ENCODE measurements at places on chromosomes 7 and 10.

DNA sequence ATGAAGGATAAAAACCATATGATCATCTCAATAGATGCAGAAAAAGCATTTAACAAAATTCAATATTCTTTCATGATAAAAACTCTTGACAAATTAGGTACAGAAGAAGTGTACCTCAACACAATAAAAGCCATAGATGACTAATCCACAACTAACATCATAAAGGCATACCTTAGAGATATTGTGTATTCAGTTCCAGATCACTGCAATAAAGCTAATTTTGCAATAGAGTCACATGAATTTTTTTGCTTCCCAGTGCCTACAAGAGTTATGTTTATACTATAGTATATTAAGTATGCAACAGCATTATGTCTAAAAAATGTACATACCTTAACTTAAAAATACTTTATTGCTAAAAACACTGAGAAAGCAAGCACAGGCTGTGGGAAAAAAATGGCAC lies 18.9 kb upstream of the RNF32 start:
- no peak for DNase-seq

GRCh38 chr10:99945263-99945662 lies 64.5 kb downstream of the DNMBP start:
- DNase-seq = no peak

- no peak for DNase-seq
Observed at GRCh38 chr10:3935933-3936359, 150.9 kb upstream of the KLF6 start.

DNA sequence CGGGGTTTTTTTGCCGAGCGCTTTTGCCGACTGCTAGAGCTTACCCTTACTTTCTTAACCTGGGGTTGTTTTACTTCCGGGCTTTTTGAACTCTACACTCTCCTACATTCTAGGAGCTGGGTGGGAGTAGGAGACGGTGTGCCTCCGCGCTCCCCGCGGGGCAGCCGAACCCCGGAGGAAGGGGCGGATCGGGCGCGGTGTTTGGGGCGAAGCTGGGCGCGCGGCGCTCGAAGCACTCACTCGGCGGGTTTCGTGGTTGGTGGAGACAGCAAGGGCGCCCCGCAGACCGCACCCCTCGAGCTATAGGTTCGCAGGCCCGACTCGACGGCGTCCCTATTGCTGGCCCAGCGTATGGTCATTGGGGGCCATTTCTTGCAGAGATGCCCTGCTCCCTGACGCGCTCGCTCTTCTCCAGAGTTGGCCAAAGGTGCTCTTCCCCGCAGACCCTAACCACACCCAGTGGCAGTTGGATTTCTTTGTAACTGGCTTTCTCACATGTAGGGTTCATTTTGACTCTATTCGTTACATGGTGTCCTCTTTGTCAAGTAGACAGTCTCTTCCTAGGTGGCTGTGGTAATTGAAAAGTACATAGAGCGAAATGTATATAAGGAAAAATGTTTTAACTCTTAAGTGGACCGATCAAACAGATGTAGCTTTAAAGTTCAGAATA lies 364 bp downstream of the ZNF518A start:
- DNase-seq = peak; percentile 60

GRCh38 chr7:111212857-111213523 lies 122.1 kb downstream of the LRRN3 start:
- no peak for DNase-seq

- no peak for DNase-seq
Observed at GRCh38 chr7:7731732-7732131, 13.3 kb upstream of the RPA3 start.

DNA sequence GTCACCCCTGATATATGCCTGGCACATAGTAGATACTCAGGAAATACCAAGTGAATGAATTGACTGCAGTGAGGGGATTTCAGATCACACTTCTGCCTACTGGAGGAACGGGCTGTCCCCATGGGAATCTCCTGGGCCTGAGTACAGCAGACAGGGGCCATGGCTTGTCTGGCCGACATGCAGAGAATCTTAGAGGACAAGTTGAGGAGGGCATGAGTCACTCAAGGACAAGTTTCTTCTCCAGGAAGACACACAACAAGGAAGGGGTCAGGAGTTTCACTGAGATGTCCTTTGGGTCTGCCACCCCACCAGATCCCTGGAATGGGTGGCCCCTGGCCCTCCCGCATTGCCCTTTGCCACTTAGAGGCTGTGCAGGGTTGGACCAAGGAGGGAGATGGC lies 20.7 kb downstream of the PLPP4 start:
- no peak for DNase-seq

- DNase-seq = no peak
Observed at GRCh38 chr7:102234801-102235550, 51.7 kb upstream of the SH2B2 start.

GRCh38 chr7:153523320-153524015 lies 528.7 kb upstream of the DPP6 start:
- DNase-seq = no peak

DNA sequence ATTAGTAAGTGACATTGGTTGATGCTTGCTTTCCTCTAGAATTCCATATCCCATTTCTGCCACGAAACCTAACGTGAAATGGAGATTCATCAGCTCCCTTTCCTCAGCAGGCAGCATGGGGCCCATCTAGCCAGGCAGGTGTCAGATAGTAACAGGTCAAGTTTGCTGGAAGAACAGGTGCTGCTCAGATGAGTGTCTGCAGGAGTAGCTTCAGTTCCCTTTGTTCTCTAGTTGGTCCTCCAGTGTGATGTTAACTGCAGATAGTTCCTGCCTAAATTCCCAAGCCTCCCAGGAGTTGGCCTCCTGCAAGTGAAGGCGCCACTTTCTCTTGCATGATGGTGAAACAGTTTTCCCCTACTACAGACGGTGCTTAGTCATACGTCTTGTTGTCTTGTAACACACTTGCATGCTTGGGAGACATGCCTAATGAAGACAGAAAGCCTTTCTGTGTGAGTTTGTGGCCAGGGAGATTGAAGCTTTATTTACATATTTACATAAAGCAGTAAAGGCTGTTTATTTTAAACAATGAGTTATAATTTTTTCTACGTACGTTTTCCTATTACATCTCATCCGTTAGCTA lies 175.4 kb downstream of the CHN2 start:
- no peak for DNase-seq

DNA sequence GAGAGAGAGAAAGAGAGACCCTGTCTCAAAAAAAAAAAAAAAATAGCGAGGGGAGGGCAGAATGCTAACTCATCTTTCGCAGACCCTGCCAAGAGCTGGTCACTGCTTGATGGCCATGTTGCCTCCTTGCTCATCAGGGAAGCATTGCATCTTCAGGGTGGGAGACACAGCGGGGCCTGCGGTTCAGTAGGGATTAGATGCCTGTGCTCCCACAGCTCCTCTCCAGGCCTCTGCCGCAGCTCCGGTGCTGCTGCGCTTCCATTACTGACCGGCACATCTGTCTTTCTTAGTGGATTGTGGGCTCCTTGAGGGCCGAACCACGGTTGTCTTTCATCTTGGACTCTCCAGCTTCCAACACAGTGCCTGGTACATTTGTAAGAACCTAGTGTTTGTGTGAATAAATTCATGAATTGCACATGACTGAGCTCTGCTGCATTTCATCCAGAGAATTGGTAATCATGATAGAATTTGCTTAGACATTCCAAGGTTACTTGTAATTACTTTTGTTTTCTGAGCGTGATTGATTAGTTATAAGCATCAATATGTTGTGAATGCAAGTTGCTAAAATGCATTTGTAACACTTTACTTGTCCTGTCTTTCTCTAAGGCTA lies 16.8 kb downstream of the HK1 start:
- DNase-seq = no peak

GRCh38 chr10:121595806-121596688 lies 2.2 kb downstream of the FGFR2 start:
- no peak for DNase-seq

DNA sequence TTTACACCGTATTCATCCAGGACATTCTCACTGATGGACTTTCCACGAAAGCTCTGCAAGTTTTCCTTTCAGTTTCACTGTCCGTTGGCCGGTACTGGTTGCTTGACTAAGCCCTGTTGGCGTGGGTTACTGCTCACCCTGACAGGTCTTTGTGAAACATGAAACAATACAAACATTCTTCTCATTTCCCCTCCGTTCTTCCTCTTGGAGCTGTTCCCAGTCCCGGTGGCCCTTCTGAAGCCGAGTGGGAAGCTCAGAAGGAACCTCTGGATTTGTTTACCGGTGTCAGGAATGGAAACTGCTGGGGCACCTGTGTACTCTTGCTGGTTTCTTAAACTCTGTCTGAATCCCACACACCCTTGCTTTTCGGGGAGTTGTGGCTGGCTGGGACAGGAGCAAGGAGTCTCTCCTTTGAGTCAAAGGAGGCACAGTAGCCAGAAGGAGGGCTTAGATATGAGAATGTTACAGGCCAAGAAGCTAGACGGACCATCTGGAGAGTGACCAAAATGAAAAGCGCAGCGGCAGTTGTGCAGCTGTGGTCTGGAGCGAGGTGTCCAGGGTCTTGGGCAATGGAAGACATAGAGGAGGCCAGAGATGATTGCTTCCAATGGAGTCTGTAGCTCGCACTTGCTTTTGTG lies 45.7 kb downstream of the LYZL2 start:
- no peak for DNase-seq

DNA sequence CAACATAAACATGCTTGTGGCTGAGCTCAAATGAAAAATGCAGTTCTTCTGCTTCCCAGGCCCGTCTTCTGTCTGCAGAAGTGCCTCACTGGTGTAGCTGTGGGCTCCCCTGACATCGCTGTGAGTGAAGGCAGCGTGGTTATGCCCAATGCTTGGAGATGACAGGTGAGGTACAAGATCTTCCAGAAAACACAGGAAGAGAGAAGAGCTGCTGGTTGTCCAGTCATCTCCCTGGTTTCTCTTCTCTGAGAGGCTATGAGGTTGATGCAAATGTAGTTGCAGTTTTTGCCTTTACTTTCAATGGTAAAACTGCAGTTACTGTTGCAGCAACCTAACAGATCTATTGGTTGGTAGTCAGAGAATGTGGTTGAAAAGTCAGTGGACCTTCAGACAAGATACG lies 223.6 kb downstream of the GATA3 start:
- DNase-seq = no peak

DNA sequence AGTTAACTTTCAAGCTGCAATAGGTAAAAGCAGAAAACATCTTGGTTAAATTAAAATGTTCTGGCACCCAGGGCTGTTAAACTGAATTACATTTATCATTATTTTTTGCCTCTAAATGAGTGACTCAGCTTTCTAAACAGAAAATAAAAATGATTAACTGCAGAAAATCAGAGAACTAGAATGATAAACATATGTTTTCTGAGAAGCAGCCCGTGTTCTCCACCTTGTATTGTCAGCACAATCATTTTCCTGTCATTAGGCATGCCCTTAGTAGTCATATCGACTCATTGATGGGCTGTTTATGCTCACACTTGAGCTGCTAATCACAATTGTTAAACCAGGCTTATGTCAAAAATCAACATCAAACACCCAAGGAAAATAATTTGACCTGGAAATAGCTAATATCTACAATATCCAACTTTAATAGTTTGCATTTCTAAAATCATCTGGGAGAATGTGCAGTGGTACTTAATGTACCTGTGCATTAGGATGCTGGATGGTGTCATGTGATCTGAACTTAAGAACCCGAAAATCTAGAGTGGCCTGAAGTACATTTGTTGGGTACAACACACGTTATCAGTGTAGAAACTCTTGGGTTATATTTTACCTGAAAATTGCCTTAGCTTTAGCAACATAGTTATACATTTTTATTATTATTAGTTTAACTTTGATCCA lies 2.3 kb downstream of the MDFIC start:
- no peak for DNase-seq

DNA sequence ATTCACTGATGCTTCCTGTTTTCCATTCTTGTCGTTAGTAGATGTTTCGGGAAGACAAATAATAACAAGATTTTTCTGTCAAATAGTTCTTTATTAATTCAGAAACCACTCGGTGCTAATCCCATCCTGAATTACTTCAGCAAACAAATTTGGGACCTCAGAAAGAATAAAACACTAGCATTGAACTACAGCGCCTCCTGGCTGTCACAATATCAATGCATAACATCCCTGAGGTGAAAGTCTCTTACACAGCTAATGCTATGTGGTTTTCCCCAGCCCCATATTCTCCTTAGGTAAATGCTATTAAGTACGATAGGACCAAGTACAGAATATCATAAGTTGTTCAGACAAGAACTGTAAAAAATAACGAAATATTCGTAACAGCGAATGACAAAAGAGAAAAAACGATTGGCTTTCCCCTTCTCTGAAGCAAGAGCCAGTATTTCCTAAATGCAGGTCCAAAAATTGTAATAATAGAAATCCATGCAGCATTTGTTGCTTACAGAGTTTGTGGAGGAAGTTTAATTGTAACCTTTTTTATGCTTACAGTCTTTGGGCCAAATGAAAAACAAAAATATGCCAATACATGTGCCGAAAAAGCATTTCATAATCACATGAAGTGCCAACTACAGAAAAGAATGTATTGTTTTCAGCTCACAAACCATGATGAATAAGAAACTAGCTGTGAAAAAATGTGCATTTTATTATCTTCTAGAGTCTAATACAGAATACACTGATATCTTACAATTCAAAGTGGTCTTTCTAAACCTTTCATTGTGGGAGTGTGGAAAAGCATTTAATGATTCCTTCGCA lies 47.3 kb downstream of the MYPN start:
- DNase-seq = peak; percentile 47

DNA sequence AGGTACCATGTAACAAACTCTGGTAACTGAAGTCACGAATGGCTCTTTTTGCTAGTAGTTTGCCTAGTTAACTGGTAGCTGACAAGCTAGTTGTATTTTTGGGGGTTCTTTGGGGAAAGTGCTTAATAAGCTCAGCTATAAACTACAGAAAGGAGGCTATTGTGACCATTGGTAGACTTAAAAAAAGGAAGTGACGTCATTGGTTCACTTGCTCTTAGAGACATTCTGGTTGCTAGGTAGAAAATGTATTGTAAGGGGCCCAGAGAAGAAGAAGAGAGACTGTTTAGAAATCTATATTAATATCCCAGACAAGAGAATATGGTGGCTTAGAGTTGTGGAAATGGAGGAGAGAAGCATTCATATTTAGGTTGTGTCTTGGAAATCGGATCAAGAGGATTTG lies 103.0 kb downstream of the NXPH1 start:
- DNase-seq = no peak

DNA sequence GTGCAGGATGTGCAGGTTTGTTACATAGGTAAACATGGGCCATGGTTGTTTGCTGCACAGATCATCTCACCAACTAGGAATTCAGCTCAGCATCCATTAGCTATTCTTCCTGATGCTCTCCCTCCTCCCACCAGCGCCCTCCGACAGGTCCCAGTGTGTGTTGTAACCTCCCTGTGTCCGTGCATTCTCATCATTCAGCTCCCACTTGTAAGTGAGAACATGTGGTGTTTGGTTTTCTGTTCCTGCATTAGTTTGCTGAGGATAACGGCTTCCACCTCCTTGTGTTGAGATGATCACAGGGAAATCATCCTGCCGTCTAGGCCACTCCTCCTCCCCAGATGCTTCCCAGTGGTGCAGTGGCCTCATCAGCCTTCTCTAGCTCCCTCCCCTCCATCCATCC lies 261.6 kb upstream of the GALNT17 start:
- no peak for DNase-seq

GRCh38 chr10:37975401-37975991 lies 951 bp downstream of the ZNF25 start:
- DNase-seq = no peak

GRCh38 chr10:89278034-89278535 lies 23.8 kb upstream of the IFIT2 start:
- no peak for DNase-seq

GRCh38 chr10:78657163-78657861 lies 411.5 kb upstream of the ZMIZ1 start:
- DNase-seq = peak; percentile 37

- no peak for DNase-seq
Observed at GRCh38 chr10:11336722-11337162, 274.7 kb downstream of the USP6NL start.

Measured in stimulated activated CD4-positive, alpha-beta T cell treated with anti-CD3 and anti-CD28 coated beads, Interleukin-1b, Interleukin-23, amount 100 ng/mL, for 4 hours (primary cell).